ENCODE measurements at places on chromosomes 3 and 15.

- DNase-seq: no peak
Measured at GRCh38 chr3:170421111-170421641, 2.5 kb downstream of the CLDN11 start.

- DNase-seq: no peak
Measured at GRCh38 chr3:123297627-123297899, 95.8 kb downstream of the SEC22A start.

DNA sequence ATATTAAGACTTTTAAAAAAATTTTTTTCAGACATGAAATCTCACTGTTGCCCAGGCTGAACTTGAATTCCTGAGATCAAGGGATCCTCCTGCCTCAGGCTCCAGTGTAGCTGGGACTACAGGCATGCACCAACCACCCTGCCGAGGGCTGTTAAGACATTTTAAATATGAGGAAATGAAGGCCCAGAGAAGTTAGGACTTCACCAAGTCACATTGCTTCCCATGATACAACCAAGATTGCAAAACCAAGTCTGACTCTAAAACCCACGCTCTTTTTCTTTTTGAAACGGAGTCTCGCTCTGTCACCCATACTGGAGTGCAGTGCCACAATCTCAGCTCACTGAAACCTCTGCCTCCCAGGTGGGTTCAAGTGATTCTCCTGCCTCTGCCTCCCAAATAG lies 28.0 kb downstream of the PTPN9 start:
- no peak for DNase-seq

GRCh38 chr3:98199020-98199419 lies 32.5 kb downstream of the OR5H15 start:
- DNase-seq: no peak

DNA sequence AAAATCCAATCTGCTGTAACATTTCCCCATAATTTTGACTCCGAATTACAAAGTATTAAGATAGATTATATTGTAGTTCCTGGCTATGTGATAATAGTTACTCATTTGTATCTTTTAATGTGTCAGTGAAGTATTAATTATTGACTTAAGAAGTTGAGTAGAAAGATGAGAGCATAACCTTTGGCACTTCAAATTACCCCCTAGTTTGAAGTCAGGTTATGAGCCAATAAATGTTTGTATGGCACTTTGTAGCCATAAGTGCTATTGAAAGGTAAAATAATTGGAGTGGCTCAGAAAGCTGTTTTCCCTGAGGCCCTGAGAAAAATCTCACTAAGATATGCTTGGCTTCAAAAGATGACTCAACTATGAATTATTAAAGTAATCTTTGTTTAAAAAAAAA lies 31.0 kb downstream of the IREB2 start:
- no peak for DNase-seq

DNA sequence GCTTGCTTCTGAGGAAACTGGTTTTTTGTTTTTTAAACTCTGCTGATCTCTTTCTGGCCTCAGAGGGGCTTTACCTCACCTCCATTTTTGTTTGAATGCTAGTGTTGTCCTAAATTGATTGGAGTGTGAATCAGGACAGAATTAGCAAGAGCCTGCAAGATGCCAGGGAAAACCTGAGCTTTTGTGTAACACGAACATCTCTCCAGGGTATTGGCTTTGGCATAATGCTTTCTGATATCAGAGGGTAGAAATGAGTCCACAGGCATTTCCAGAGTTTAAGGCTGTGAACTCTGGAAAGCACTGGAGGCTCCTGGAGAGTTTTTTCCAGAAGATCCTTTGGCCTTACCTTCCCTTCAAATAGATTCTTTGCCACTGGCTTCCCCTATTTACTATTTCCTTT lies 87.1 kb downstream of the WDR76 start:
- no peak for DNase-seq
